ENCODE measurements at places on chromosomes 11 and 22.

DNA sequence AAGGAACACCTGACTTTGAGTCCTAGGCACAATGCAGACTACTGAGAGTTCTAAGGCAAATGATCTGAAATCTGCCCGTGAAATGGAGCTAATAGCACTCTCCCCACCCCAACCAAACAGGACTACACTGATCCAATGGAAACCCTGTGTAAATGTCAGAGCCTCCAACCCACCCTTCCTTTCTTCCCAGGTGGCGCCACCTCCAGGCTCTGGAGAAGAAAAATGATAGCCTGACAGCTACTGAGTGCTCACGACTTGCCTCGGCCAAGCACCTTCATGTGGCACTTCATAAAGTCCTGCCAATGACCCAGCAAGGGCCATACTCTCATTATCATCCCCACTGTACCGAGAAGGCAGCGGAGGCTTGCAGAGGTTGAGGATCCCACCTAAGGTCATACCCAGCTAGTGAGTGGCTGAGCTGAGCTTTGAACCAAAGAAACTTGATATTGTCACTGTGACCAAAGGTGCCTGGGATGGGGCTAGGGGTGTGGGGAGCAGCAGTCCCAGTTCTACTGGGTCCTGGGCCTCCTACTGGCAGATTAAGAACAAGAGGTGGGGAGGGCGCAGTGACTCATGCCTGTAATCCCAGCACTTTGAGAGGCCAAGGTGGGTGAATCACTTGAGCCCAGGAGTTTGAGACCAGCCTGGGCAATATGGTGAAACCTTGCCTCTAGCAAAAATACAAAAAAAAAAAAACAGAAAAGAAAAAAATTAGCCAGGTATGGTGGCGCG, 20.5 kb downstream of the TST start:
- no peak for DNase-seq

DNA sequence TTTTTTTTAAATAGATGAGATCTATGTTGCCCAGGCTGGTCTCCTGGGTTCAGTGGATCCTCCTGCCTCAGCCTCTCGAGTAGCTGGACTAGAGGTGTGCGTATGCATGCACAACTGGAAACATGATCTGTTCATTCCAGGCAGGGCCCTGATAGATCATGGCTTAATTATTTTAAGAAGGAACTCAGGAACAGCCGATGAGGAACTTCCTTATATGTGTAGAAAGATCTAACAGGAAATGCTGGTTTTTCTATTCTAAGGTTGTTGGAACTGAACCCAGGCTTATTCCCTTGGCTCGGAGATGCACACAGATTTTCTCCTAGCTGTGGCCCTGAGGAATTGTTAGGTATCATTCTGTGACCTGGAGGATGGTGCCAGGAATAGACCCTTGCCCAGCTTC, 32.4 kb downstream of the SPECC1L start:
- DNase-seq: no peak

- no peak for DNase-seq
These were observed 51.8 kb upstream of the IGLL5 start for GRCh38 chr22:22835771-22836291.

GRCh38 chr11:84564180-84564866, 1062.8 kb downstream of the DLG2 start:
- no peak for DNase-seq

- no peak for DNase-seq
These were observed 529 bp downstream of the APOA4 start for GRCh38 chr11:116822575-116822974.

DNA sequence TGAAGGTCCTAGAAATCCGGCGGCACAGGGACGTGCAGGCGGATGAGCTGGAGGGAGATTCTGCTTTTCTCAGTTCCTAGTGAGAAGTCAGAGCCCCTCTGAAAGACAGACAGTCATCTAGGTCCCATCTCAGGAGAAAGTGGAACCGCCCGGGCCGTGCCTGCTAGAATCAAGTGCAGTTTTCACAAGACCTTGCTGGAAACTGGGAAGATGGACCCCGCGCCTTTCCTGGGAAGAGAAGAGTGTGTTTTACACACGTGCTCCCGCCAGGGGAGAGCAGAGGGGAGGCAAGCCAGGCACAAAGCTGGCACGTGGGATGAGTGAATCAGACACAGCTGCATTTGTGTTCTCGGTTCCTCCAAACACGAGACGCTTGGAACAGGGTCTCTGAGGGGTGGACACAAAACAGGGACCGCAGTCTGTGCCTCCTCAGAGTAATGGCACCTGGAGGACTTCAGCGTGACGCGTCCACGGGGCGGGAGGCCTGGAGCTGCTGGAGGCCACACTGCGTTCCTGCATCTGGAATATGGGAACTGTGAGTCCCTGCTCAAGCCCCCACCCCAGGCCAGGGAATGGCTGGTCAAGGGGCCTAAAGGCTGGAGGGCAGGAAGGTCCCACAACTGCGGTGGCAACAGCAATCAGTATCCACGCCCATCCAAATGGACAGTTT, 218.3 kb downstream of the BRD1 start:
- DNase-seq: no peak

DNA sequence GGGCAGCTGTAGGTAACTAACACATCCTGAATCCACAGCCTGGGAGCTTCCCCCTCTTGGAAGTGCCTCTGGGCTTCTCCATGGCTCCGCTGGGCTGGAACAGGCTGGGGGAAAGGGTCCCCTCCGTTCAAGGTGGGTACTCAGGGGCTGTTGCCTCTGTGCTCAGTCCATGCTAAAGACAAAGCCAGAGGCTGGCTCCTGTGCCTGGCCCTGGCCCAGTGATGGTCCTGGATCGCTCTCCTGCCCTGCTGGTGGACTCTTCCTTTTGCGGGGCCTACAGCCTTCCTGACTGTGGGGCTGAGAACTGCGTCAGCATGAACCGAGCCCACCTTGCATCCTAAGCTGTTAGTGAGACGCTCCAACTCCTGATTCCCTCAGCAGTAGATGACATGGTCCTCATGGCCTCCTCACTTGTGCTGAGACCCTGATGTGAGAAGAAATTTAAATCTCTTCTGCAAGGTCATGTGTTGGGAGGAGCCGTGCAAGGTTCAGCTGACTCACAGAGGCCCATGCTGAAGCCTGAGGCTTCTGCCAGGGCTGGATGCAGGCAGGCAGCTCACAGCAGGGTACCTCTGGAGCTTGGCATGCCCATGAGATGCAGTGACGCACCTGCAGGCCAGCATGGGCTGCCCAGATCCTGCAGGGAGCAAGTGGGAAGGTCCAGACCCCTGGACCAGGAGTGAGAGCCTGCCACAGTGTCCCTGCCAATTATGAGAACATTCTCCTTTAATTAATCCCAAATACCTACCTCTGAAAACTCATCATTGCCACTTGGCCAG, 1285.5 kb downstream of the TBC1D22A start:
- DNase-seq: no peak

DNA sequence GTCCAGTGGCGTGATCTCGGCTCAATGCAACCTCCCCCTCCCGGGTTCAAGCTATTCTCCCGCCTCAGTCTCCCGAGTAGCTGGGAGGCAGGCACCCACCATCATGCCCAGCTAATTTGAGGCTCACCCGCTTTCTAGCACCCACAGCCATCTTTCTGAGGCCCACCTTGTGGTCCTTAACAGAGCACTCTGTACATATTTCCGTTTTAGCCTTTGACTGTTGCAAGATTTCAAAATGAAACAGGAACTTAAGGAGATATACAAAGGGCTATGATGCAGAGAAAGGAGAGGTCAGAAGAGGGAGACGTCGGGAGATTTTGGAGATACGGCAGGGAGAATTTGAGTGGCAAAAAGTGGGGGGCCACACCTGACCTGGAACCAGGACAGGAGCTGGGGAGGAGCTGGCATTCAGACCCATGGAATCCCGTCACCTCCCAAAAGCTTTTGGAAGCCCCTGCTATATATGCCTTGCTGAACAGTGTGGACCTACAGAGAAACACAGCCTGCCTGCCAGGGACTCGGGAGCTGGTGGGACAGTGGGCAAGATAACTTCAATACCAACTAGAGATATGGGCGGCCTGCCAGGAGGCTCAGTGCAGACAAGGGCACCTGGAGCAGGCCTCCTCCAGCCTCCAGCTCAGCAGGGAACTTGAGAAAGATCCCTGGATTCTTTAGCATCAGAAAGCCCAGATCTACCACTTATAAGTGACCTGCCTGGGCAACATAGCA, 8.0 kb upstream of the CLCF1 start:
- DNase-seq: no peak

GRCh38 chr11:9568161-9568853, 5.2 kb upstream of the WEE1 start:
- DNase-seq: no peak

DNA sequence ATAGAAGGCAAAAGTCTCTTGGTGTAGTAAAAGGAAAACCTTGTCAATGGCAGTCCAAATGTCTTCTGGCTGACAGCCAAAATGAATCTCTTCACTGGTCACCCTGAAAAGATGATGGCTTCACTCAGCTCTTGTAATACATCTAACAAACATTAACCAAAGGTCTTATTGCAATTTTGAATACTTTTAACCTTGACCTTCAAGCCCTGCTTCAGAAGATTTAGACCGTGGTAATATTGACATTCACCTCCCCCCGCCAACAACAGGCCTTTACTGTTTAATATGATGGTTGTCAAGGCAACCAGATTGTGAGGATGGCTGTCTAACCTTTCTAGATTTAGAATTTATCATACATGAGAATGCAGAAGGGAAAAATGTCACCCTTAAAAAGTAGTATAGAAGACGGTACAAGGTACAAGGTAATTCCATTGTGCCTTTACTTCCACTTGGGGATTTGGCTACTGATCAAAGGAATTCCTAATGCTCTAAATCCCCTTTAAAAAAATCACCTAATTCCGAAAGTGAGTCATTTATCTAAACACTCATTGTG, 342.3 kb downstream of the LARGE1 start:
- no peak for DNase-seq

DNA sequence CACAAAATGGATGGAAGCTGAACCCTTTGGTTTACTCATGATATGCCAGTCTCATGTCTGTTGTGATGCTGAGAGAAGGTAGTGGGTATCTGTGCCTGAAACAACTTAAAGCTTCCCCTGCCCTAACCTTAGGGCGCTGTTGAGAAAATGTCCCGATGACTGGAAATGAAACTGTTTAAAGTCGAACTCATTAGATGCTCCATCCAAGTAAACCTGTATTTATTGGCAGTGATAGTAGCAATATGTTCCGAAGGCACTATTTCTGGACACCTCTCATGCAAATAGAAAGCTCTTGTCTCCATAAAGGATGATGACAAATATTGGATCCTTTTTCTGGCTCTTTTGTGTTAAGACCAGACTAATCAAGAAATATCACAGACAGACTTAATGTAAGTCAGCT, 86.2 kb downstream of the GRAMD1B start:
- DNase-seq: no peak

DNA sequence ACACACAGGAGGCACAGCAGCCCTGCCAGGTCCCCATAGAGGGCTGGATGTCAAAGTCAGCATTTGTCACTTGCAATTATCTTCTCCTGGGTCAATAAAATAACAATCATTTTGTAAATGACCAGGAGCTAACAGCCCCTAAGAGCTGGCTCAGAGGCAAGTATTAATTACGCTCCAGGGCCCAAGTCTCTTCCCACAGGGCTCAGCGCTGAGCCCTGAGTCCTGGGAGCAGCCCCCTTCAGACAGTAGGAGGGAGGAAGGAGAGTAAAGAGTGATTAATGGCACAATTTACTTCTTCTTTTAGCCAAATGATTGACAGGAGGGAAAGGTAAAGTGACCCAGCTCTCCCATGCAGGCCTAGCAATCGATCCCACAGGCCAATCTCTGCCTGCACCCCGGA, 99.0 kb upstream of the DRD2 start:
- no peak for DNase-seq

- no peak for DNase-seq
These were observed 86.6 kb upstream of the GRIK4 start for GRCh38 chr11:120424970-120425332.

DNA sequence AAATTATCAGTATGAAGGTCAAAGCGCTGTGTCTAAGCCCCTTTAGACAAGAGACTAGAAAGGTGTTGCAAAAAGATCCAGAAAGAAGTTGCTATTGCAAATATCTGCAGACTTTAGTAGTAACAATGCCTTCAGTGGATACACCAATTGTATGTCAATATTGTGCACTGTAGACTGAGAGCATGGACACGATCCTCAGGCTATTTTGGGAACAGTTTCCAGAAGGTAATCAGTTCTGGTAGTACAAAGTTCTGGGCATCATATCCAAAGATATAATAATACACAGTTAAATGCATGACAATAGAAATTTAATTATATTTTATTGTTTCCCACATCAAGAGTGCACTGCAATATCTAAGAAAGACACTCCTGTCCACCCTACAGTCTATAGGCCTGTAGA, 84.1 kb upstream of the LUZP2 start:
- DNase-seq: no peak

DNA sequence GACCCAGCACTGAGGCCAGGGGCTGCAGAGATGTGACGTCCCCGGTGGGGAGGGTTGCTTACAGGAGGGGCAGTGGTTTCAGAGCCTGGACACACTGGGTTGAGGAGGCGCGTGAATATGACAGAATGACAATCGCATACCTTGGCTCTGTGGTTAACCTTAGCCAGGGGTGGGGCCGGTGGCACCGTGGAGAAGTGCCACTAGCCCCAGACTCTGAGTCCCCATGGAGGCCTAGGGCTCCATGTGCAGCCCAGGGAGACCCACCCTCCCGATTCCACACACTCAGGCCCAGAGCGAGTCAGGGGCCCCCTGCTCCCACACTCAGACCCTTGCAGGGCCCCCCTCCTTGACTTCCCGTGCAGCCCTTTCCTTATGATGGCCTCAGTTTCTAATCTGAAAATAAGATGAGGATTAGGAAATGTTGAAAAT, 3.6 kb upstream of the ACR start:
- DNase-seq: no peak

DNA sequence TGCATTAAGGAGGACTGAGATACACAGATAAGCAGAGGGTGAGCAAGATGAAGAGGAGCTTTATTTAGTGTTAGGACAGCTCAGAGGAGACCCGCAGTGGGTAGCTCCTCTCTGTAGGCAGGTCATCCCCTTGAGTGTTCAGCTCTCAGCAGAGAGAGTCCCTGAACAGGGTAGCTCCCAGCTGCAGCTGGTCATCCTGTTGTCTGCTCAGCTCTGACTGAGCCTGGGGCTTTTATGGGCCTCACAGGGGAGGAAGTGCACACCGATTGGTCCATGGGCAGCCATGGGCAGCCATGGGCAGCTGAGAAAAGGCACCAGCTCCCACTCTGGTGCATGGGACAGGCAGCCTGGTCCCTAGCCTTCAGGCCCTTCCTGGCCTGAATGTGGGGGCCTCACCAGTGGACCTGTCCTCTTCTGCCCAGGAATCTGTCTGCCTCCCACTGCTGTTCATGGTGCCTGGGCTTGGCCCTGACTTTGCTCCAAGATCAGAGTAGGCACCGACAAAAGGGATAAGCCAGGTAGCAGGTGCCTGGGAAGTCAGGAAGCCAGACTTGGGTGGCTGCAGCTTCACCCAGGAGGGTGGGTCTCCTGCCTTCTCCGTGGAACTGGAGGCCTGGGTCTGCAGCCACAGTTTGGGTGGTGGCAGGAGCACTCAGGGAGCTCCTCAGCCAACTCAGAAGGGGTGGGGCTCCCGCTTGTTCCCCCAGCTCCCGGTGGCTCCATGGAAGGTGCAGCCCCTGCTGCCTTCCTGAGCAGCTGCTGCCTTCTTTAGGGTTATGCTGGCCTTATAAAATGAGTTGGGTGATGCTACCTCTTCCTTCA, 54.7 kb downstream of the MYEOV start:
- DNase-seq: no peak

Data from activated naive CD4-positive, alpha-beta T cell (primary cell).